ENCODE measurements at places on chromosomes 16 and 17.

GRCh38 chr17:8798176-8798845 lies 854 bp downstream of the MFSD6L start:
- no peak for DNase-seq

DNA sequence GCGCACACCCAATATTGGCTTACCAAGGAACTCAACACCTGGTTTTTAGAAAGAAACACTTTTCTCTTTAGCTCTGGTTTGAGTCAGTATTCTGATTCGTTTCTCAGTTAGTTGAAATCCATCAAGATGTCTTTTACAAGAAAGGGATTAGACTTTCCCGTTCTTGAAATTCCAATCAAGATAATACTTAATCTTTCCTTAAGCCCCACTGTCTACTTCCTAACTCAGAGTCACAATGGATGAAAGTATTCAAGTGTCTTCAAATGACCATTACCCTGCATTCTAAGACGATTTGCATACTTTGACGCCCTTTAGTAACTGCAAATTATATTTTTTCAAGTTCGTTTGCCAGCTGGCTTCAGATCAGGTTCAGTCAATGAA lies 189.8 kb downstream of the USP22 start:
- no peak for DNase-seq

DNA sequence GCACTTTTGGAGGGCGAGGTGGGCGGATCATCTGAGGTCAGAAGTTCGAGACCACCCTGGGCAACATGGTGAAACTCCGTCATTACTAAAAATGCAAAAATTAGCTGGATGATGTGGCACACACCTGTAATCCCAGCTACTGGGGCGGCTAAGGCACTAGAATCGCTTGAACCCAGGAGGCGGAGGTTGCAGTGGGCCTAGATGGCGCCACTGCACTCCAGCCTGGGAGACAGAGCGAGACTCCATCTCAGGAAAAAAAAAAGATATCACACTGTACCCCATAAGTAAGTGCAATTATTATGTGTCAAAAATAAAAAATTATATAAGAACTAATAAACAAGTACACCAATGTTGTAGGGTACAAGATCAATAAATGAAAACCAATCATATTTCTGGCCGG lies 200.0 kb downstream of the CDRT15L2 start:
- DNase-seq: no peak

GRCh38 chr16:87635541-87636049 lies 33.3 kb downstream of the JPH3 start:
- peak; percentile 30 for DNase-seq

- DNase-seq: no peak
These were observed 40.7 kb downstream of the PRAC1 start for GRCh38 chr17:48681609-48682008.

DNA sequence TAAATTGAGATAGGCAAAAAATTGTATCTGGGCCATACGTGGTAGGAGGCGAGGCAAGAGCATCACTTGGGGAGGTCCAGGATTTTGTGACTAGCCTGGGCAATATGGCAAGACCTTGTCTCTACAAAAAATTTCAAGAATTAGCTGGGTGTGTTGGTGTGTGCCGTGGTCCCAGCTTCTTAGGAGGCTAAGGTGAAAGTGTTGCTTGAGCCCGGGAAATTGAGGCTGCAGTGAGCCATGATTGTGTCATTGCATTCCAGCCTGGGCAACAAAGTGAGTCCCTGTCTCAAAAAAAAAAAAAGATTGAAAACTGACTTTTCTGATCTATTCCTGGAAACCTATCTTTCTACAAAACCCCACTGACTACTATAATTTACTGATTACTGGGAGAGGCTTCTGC lies 26.7 kb downstream of the CDK12 start:
- no peak for DNase-seq

GRCh38 chr17:34390649-34391048 lies 27.6 kb upstream of the CCL1 start:
- no peak for DNase-seq

GRCh38 chr16:19848756-19849155 lies 35.9 kb downstream of the GPRC5B start:
- DNase-seq: no peak

DNA sequence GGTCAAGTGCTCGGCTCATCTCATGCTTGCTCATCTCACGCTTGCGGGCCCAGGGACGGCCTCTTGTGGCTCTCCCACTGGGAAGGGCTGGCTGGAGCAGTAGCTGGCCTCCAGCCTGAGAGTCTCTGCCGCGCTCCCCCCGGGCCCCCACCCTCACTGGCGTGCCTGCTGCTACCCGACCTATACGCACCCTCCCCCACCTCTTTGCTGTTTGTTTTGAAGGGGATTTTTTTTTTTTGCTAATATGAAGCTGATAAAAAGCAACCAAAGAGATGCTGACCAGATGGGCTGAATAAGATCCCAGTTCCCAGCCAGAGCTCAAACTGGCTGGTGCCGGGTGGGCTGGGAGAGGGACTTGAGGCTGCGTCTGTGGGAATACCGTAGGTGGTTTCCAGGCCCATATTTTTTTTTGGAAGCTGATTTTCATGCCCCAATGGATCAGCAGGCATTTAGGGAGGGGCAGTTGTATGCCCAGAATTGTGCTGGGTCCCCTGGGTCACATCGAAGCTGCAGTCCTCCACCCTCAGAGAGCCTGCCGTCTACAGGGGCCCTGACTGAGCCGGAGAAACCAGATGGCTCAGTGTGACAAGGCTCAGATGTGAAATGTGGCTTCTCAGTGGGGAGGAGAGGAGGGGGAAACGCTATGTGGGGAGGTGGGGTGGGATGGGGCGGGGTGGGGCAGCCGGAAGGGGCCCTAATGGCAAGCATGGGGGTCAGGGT lies 115.0 kb downstream of the RAP1GAP2 start:
- DNase-seq: no peak

- DNase-seq: no peak
These were observed 92.3 kb downstream of the VPS53 start for GRCh38 chr17:622356-622755.

DNA sequence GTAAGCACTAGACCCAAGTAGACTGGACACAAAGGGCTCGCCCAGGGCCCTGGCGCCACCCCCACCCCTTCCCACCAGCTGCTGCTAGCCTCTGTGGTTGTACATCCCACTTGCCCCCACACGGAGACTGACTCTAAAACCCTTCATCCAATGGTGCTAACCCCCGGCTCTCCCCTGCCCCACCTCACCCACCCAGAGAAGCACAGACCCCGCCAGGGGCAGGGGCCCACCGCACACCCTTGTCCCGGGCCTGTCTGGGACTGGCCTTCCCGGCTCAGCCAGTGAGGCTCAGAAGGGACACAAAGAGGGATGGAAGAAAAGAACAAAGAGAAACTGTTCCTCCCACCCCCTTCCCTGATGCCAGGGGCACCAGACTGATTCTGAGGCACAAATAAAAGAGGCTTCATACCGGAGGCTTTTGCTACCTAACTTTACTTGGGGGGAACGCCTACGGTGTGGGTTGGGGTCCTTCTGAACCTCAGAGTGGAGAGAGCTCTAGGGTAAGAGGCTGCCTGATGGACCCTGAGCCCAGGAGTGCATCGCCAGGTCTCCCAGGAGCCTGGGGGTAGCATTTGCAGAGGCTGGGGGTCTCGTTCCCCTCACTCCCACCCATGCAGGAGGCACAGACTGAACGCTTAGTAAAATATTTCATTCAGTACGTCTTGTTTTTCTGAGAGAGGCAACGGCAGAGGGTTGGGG lies 8.2 kb downstream of the CORO6 start:
- DNase-seq: no peak

GRCh38 chr16:89749637-89750036 lies 28.3 kb downstream of the ZNF276 start:
- no peak for DNase-seq

GRCh38 chr16:2950773-2951172 lies 13.3 kb upstream of the KREMEN2 start:
- DNase-seq: no peak

- peak; percentile 39 for DNase-seq
These were observed 11.4 kb downstream of the CTNS start for GRCh38 chr17:3647769-3648555.

DNA sequence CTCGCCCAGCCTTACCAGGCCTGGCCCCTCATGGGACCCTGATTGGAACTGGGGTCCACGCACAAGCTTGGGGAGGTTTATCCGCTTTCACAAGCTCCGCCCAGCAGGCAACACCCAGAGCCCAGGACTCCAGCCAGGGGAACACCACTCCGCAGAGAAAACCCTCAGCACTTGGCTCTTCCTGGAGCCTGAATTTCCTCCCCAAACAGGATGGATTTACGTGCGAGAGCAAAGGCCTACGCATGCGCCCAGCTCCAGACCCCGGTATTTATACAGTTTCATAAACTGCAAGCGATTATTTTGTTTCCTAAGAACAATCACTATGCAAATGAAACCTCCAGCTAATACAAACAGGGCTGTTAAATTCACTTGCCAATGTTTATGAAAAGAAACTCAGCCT lies 22.8 kb downstream of the ZNF423 start:
- DNase-seq: no peak

- DNase-seq: no peak
These were observed 341.6 kb downstream of the SOX9 start for GRCh38 chr17:72462407-72462806.

DNA sequence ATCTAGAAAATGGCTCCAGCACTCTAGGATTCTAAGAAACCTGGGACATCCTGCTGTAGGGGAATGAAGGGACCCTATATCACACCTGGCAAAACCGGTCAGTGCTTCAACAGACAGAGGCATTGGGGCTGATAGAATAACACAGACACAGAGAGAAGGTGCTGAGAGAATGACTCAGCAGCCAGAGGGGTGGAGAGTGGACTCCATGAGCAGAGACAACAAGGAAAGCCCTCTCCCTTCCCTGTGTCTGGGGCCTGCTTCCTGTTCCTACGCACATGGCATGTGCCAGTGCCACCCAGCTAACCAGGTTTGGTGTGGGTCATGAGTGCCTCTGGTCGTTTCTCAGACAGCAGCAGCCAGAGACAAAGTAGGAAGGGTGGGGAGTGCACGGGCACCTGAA lies 140.3 kb downstream of the CCT6B start:
- DNase-seq: no peak

DNA sequence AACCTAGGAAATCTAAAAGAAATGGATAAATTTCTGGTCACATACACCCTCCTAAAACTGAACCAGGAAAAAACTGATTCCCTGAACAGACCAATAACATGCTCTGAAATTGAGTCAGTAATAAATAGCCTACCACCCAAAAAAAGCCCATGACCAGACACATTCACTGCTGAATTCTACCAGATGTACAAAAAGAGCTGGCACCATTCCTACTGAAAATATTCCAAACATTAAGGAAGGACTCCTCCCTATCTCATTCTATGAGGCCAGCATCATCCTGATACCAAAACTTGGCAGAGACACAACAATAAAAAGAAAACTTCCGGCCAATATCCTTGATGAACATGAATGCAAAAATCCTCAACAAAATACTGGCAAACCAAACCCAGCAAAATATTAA lies 52.9 kb downstream of the TTC19 start:
- no peak for DNase-seq
